ENCODE measurements at places on chromosomes 5 and 9.

GRCh38 chr9:78031893-78032729, 500 bp upstream of the GNAQ start:
- DNase-seq: peak; percentile 80

GRCh38 chr5:27963050-27963783, 924.8 kb upstream of the CDH9 start:
- no peak for DNase-seq

GRCh38 chr5:180138976-180139730, 67.6 kb upstream of the RNF130 start:
- no peak for DNase-seq

- no peak for DNase-seq
Measured at GRCh38 chr9:76101075-76101474, 210.6 kb downstream of the PCSK5 start.

DNA sequence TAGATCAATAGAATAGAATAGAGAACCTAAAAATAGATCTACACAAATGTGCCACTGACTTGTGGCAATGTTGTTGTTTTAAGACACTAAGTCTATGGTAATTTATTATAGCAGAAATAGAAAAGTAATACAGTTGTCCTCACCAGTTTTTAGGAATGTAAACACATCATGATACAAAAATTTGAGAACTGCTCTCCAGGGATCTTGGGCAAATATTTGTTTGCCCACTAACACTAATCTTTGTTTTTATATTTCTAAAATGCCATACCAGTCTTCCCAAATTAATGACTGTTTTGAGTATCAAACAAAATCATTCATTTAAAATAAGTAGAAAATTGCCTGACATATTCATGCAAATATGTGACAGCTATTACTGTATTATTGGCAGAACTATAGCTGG, 297.6 kb downstream of the BRINP1 start:
- DNase-seq: no peak

GRCh38 chr5:151970885-151971284, 46.2 kb upstream of the GLRA1 start:
- no peak for DNase-seq

DNA sequence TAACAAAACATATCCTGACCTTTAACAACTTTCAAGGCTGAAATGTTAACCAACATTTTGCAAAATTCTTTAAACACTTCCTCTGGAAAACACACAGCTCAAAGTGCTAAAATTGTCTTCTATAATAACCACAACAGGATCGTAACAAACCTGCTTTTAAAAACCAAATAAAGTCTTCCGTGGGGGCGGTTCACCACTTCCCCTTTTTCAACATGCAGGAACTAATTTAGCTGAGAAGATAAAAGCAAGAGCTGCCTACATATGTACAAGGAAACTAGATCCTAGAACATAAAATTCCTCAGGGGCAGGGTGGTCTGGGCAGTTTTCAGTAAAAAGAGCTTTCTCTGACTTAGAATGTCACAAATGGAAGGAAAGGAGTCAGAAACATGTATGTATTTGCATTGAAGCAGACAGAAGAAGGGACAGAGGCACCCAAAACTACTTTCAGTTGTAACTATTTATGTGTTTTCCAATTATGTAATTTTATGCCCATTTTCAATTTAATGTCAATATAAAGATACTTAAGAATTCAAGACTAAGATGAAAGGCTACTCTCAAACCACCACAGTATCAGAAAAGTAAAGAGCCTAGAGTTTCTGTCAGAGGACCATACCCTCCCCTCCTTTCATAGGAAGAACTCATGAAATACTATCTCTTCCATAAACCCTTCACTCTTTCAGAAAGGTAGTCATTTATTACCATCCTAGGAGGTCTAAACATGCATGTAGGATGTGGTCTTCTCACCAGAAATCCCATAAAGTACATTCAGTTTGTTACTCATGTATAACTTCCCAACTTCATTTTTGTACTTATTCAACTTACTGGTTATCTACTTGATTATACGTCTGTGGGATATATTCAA, 185.9 kb upstream of the RASA1 start:
- no peak for DNase-seq

- peak; percentile 82 for DNase-seq
Measured at GRCh38 chr9:113376634-113377567, at the start of gene HDHD3. Gene HDHD3, minus strand, starts transcription at chr9:113376986. Its CDS starts 2,632 bp downstream, at chr9:113374354.

GRCh38 chr5:165630261-165630778, 2124.9 kb downstream of the MAT2B start:
- DNase-seq: no peak

DNA sequence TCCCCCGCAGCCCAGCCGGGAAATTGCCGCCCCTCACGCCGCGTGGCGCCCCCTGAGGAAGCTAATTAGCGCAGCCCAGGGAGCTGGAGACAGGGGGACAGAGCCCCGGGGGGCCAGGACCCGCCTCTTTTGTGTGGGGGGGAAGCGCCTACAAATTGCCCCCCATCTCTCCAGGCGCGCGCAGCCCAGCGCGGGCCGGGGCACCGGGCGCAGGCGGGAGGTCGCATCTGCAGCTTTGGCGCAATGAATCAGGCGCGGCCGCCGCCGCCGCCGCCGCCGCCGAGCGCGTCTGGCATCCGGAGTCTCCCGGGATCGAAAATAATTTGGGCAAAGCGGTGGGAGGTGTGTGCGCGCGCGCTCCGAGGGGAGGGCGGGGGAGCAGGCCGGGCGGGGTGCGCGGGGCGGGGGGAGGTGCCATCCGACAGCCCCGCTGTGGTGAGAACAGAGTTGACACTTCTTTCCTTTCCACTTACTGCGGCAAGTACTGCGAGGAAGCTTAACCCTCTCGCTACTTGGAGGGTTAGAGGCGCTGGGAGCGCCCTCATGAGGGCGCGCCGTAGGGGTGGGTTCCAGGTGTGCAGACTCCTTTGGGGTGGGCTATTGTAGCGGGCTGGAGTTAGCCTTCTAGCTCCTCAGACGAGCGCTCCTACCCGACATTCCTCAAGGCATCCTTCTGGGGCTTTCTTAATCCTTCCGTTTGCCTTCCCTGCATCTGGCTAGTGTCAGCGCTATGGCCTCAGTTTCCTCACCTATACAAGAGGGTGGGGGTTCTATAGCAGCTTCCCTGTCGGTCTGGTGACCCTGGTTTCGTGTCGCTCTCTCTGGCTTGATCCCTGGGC, 63.1 kb downstream of the CXXC5 start:
- no peak for DNase-seq

GRCh38 chr9:121771418-121771817, 120.0 kb downstream of the DAB2IP start:
- no peak for DNase-seq

- DNase-seq: no peak
Measured at GRCh38 chr9:111925784-111926183, 29.2 kb downstream of the UGCG start.

DNA sequence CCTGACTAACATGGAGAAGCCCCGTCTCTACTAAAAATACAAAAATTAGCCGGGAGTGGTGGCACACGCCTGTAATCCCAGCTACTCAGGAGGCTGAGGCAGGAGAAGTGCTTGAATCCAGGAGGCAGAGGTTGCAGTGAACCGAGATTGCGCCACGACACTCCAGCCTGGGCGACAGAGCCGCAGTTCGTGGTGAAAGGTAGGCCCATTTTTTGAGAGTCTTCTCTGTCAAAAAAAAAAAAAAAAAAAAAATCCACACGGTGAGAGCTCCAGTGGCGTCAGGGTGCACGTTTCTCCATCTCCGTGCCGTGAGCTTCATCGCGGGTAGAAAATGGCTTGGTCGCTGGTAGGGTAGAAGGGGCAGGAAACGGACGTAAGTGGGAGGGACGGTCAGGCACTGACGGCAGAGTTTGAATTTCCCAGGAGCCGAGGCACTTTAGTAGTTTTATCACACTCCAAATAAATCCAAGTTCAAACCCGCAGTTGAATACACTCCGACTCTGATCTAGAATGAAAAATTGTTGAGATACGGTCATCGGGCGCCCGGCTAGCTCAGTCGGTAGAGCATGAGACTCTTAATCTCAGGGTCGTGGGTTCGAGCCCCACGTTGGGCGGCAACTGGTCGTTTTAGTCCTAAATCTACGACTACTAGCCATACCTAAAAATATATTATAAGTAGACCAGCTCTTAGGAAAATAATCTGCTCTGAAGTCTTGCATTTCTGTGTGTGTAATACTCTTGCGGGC, 2.4 kb upstream of the TRIM7 start:
- DNase-seq: peak; percentile 79

DNA sequence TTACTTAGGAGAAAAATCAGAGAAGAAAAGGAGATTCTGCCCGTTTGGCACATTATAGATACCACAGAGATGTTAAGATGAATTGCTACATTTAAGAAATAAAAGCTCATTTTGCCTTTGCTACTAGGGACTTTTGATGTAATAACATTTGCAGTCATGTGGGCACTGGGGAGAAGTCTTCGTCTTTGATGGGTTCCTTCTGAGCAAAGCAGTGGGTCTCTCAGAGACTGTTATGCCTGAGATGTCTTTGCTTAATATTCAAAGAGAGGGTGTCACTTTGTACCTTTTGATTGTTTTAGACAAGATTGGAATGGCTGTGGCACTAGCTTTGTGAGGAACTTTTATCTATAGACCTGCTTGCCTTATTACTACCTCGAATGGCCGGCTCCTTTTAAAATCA, 25.0 kb downstream of the SLC25A25 start:
- DNase-seq: no peak

- no peak for DNase-seq
Measured at GRCh38 chr9:77903666-77904285, 127.8 kb downstream of the GNAQ start.

- DNase-seq: no peak
Measured at GRCh38 chr9:69984831-69985230, 58.8 kb upstream of the MAMDC2 start.

DNA sequence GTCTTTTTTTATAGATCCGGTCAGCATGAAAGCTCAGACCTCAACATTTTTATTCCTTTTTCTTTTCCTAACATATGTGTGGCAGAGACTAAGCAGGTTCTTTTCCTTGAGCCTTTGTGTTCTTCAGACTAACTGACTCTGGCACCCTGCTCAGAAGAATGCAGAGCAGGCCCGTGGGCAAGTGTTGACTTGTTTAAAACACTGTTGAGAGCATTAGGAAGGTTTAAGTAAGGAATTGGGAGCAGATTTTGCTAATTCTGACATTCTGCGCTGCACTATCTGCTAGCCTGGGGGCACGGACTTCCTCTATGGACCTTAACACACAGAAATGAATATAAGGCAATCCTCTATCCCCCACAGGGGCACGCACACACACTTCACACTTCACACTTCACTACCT, 182.5 kb upstream of the PIK3R1 start:
- DNase-seq: no peak

GRCh38 chr9:112443200-112443599, 43.4 kb upstream of the KIAA1958 start:
- DNase-seq: no peak

GRCh38 chr9:77021291-77021894, 1.9 kb downstream of the FOXB2 start:
- no peak for DNase-seq

DNA sequence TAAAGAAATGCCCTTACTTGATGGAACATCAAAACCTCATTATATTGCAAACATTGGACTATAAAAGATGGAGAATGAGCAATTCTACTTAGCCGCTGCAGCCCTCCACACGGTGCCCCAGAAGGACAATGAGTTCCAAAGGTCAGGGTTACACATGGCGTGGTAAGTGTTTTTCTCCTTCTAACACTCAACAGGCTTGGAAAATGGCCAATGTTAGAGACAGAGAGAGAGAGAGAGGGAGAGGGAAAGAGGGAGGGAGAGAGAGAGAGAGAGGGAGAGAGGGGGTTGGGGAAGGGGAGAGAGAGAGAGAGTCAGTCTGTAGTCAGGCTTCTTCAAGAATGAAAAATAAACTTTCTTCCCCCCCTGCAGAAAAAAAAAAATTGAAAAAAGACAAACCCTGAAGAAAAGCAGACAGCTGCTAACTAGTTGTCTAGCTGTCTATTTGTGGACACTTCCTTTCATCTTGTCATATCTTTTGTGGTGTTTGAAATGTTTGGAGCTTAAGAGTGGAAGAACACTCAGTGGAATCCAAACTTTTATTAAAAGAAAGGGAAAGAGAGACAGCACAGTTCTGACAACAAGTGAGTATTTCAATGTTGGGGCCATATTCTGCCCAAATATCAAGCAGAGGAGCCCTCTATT, 324.8 kb downstream of the TMEM38B start:
- no peak for DNase-seq

GRCh38 chr9:36392489-36392888, 7.6 kb downstream of the RNF38 start:
- DNase-seq: no peak

GRCh38 chr5:84370176-84370575, 14.5 kb downstream of the EDIL3 start:
- DNase-seq: no peak

- DNase-seq: no peak
Measured at GRCh38 chr5:147887026-147887627, 8.6 kb downstream of the SCGB3A2 start.

Data from dorsolateral prefrontal cortex (tissue), 122 donors.